Neural crest cell (in vitro differentiated cells): ENCODE measurements at places on chromosomes 6 and 20.

DNA sequence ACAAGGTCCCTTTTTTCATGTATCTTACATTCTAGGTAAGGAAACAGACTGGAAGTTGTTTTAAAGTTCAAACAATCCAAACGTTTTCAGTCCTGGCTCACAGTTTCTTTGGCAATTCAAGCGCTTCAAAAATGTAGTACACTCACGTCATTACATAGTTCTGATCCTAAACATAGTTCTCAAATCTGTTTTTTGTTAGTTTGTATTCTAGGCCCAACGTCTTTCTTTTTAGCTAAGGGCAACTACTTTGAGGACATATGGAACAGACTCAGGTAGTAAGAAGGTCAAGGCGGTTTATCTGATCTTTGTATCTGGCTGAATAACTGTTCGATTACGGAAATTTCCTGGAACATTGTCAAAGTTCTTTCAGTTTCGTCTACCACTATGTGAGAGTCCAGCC is 36.9 kb upstream of the PLCB4 start:
- no peaks in the 10 kb centered on the region for H3K4me1 ChIP-seq
- H3K27me3 ChIP-seq = no peaks in the 10 kb centered on the region
- no peak for DNase-seq
- H3K27ac ChIP-seq = no peak overlapping the region
- no peaks in the 10 kb centered on the region for H3K36me3 ChIP-seq

GRCh38 chr6:28597217-28597835 is 71.6 kb downstream of the GPX5 start:
- H3K4me1 ChIP-seq = peaks cover 8% of the 10 kb centered on the region
- peak; percentile 40 for DNase-seq
- peaks cover 26% of the 10 kb centered on the region for H3K27me3 ChIP-seq
- H3K36me3 ChIP-seq = no peaks in the 10 kb centered on the region
- H3K27ac ChIP-seq = no peak overlapping the region

- peaks cover 15% of the 10 kb centered on the region for H3K4me1 ChIP-seq
- H3K27me3 ChIP-seq = no peaks in the 10 kb centered on the region
Observed at GRCh38 chr20:49579195-49579594, 11.3 kb upstream of the PTGIS start.

DNA sequence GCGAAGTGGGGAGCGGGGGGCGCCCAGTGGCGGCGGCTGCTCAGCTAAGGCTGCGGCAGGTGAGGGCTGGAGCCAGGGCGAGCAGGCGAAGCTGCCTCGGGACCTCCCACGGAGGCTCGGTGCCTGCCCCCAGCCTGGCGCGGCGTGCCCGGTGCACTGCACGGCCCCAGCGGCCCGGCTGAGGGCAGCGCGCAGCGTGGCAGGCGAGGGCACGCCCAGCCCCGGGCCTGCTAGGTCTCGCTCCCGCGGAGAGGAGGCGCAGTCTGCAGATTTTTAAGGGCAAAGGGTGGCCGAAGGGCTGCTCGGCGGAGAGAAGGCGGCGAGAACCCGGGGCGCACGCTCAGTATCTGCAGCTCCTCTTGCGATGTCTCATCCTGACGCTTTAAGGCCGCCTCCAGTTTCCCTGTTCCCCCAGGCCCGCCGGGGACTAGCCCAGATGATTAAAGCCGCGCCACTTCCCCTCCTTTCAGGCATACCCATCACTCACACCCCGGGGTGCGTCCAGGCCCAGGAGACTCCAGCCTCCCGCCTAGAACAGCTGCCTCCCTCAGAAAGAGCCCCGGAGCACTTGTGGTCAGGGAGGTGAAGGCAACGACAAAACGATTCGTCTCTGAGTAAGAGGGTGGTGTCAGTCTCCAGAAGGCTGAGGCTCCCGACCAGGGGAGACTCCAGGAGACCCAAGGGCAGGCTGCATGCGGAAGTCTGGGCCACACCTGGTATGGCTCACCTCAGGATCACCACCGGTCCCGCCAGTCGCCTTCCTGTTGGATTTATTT is at the start of gene FERMT1:
Gene FERMT1 (minus strand): TSS at position 158 of the 776 bp plus-strand sequence. CDS start 3,476 bp downstream, outside the sequence.
- DNase-seq = peak; percentile 45
- no peaks in the 10 kb centered on the region for H3K36me3 ChIP-seq
- peak within 1 kb of the TSS; percentile 79 for H3K4me3 ChIP-seq
- peaks cover 67% of the 10 kb centered on the region for H3K27me3 ChIP-seq

- H3K36me3 ChIP-seq = peaks cover 6% of the 10 kb centered on the region
- H3K4me3 ChIP-seq = no peak overlapping the region
- H3K4me1 ChIP-seq = no peaks in the 10 kb centered on the region
- no peaks in the 10 kb centered on the region for H3K27me3 ChIP-seq
Observed at GRCh38 chr6:106586815-106587415, 42.4 kb downstream of the RTN4IP1 start.
